ENCODE measurements at places on chromosomes 4 and X.

DNA sequence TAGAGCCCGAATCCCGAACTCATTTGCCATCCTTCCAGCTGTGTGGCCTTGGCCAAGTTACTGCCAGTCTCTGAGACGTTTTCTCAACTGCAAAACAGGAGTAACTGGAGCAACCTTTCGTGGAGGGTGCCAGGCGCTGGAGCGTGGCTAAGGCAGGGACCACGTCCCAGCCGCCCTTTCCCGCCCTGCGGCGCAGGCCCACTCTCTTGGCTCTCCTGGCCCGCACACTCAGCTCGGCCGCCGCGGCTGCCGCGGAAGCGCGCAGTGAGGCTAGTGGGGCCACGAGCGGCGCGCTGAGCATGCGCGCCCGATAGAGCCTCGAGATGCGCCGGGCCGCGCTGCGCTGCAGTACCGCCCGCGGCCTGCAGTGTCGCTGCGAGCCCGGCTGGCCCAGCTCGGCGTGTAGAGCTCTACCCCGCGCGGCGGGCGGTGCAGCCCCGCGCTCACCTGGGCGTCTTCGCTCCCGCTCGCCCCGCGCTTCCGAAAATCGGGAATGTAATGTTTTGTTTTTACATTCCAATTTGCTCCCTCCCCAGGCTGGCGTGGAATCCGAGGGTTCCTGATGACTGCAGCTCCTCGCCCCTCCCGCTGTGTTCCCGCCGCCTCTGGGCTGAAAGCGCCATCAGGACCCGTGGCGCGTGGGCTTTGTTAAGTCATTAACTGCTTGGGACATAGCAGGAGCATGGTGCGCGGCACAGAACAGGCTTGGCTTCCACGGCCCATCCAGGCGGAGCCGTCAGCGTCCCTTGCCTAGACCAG lies 4.0 kb upstream of the ZNF518B start:
- DNase-seq: peak; percentile 70

DNA sequence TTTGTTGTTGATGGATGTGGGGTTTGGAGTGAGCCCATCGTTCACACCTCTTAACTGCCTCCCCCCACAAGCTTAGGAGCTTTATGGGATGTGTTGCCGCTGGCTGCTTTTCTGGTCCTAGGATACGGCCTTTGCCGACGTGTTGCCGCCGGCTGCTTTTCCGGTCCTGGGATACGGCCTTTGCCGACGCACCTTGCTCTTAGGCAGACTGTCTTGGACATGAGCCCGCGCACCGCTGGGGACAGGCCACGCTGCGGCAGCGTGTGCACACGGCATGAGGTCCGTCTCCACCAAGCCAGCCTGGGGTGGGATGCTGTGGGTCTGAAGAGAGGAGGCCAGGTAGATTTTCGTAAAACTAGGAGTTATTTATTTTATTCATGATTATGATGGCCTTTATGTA lies 14.2 kb downstream of the RGS12 start:
- no peak for DNase-seq

- DNase-seq: no peak
Measured at GRCh38 chr4:67436742-67437141, 108.6 kb downstream of the CENPC start.

- peak; percentile 57 for DNase-seq
Measured at GRCh38 chr4:52822972-52823701, 39.0 kb upstream of the RASL11B start.

- no peak for DNase-seq
Measured at GRCh38 chrX:39452401-39452800, 645.4 kb downstream of the BCOR start.

- DNase-seq: no peak
Measured at GRCh38 chr4:129109965-129110824, 14.2 kb downstream of the C4orf33 start.

Measured in GM23248 (cell line).